ENCODE measurements at places on chromosomes 11 and 22.

DNA sequence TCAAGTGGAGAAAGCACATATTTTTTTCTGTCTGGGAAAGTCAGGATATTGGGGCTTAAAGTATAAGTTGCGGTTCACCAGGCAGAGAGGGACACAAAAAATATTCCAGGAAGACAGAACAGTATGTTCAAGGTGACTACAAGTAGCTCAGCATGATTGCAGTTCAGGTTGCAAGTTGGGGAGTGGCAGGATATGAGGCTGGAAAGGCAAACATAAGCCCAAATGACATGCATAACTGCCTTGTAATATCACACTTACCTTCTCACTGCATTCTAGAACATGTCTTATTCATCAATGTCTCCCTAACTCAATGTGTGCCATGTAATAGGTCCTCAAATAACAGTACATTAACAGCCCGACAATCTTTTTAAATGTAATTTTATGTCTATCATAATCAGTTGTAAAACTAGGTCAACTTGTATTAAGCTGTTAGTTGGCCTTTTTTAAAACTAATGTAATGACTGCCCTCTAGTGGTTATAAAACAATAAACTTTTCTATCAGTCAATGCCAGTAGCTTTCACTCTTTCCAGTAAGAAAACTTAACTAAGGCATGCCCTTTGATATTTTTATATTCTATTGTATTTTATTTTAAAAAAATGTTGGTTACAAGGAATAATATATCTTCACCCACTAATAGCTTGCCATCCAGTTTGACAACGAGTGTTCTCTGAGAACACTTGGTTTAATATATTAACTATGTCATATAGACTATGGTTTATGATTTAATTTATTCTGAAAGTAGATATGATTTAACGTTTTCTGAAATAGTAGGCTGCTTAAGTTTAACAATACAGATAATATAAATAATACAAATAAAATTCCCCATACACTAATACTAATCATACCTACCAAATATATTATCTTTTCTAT is 39.4 kb upstream of the CFAP300 start:
- DNase-seq, result no peak

DNA sequence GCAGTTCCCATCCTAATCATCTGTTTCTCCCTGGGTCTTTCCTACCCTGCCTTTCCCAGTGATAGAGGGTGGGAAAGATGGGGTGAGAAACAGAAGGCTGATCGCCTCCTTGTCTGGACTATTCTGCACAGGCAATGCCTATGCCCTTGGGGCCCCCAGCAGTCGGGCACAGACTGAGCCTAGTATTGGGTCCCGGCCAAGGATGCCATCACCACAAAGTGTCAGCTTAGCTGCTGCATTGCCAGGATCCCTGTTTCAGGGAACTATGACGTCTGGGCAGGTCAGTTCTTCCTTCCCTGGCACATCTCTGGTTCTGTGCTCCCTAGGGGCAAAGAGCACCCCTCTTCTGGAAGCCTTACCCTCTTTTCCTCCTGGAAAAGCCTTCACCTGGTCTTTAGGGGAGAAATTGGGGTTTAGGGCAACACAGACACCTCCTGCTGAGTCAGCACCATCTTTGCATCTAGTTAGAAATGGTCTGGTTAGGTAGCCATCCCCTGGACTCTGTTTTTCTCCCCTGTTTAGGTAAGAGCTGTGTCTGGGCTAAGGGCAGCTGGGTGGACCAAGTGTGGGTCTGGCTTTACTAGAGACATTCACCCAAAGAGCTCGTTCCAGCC is 2.1 kb downstream of the ADAMTS8 start:
- DNase-seq, result no peak

DNA sequence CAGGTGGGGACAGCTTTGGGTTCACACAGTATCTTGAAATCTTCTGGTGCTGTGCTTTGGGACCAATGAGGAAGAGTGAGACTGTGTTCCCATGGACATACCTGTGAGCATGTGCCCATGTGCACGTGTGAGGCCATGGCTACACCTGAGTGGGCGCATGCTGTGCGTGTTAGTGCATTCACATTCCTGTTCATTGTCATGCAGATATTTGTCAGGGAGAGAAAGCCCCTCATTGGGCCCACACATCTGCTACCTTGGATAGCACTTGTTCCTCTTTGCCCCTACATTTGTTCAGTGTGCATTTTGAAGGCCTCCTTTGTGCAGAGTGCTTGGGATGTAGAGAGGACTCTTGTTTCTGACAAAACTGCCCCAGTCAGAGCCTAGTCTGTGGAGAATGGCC is 154.3 kb upstream of the E2F8 start:
- DNase-seq, result no peak

DNA sequence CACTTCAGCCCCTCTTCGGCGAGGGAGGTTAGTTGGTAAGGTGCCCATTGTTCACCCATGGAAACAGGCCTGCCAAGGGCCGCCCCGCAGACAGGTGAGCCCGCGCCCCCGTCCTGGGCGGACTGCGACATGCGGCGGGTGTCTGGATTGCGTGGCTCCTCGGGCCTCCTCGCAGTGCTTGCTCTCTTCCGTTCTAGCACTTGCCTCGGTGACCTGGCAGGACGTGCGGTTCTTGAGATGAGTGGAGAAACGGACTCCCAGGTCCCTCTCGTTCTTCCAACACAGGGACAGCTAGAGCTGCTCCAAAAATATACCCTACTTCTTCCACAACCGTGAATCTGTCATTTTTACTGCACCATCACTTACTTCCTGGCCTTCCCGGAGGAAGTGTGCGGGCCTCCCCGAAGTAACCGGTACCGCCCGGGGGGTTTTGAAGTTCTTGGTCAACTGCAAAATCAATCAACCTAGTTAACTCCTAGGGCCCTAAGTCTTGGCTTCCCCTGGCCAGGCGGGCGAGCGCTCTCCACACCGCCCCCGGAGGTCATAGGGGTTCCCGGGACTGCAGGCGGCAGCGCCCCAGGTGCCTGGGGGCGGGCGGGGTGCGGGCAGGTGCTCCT is 745 bp upstream of the ZBTB44 start:
- peak; percentile 5 for DNase-seq

- DNase-seq, result no peak
Measured at GRCh38 chr11:75571625-75572024, 9.6 kb downstream of the SERPINH1 start.

DNA sequence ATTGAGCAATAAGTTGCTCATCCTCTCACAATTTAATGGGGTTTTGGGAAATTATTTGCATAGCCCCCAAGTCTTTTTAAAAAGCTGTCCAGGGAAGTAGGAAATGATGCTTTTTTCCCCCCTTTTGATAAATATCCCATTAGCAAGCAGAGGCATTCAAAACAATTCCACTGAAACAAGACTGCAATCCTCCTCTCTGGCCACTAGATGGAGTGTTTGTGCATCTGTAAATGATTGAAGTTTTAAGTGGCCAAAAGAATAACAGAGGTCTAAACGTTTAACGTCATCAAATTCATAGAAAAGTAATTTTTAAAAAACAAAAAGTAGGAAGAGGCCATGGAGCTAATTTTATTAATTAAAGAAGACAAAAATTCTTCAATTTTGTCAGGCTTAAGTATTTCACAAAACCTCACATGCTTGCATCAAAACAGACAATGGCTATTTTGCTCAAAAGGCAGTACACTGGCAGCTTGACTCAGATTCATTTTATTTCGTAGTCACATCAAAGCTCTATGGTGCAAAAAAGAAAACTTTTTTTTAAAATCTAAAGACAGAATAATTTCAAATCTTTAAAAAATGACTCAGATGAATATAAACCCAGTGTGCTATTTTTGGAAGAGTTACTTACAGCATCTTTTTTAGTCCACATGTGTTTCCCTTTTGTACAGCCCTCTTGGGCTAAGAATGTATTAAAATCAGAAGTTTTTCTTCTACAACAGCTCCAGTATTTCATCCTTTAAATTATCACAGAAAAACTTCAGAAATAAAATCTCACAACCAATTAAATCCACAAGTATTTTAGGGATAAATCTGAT is 17.8 kb downstream of the CHORDC1 start:
- no peak for DNase-seq

DNA sequence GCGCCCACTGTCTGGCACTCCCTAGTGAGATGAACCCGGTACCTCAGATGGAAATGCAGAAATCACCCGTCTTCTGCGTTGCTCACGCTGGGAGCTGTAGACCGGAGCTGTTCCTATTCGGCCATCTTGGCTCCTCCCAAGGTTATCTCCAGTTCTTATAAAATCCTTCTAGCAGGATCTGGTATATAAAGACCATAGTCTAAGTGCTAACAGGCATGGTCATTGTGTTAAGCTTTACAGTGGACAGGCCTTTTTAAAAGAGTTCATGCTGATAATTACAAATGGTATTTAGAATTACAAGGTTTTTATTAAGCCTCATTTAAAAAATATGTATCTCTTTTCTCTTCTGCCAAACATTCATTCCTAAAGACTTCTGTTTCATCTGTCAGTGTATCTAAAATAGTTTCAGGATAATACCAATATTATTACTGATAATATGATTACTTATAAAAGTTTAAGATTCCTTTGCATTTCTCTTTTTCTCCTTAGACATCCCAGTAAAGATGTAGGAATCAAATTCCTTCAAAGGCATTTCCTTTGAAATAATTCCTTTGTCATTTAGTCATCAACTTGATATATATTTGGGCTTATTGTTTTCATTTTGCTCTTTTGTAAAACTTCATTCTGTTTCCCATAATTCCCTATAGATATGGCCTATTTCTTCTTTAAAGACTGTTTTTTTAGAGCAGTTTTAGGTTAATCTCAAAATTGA is 20.7 kb downstream of the DDX10 start:
- DNase-seq, result no peak

GRCh38 chr22:25334162-25334490 is 114.7 kb downstream of the CRYBB2 start:
- DNase-seq, result no peak

DNA sequence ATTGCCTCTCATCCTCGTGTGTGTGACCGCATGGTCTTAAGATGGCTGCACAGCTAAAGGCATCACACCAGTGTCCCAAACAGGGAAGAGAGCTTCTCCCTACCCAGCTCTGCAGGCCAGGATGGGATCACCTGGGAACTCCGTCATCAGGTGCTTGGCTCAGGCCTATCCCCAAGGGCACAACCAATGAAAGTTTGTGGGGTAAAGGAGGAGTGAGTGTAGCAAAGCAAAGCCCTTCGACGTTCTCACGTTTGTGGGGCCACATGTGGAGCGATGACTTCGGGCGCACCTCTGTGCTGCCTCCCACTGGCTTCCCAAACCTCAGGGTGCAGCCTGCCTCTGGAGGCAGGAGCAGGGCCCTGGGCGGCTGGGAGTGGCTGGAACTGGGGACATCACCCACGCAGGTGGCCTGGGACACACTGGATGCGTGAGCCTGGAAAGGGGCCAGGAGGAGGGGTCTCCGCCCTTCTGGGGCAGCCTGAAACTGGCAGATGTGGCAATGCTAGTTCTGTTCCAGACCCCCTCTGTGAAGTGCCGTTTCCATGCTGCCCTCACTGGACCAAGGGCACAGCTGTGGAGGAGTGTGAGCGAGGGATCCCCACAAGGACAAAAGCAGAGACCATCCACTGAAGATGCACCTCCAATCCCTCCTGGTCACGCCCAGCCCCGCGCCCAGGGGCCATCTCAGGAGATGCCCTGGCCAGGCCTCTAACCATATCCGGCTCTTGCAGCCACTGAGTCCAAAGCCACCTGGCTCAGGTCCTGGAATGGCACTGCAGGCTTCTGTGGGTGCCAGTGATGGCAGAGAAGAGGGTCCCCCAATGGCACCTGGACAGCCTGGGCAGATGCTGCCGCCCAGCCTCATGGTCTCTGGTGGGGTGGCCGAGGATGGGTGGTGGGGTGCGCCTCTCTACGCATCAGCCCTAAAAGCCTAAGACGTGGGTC is 30.6 kb upstream of the GAL start:
- DNase-seq, result no peak

Measured in stimulated activated CD8-positive, alpha-beta memory T cell treated with anti-CD3 and anti-CD28 coated beads, Interleukin-4, amount 100 ng/mL, for 4 hours (primary cell).